Stimulated activated CD8-positive, alpha-beta memory T cell treated with anti-CD3 and anti-CD28 coated beads, Interleukin-2, amount 100 ng/mL, for 1 hour (primary cell): ENCODE measurements at places on chromosomes 7 and 10.

- no peak for DNase-seq
Observed at GRCh38 chr7:25624051-25624450, 395.8 kb upstream of the NPVF start.

- DNase-seq, result no peak
Observed at GRCh38 chr7:128833148-128833945, 3.1 kb downstream of the FLNC start.

GRCh38 chr10:85648279-85648754 is 718.3 kb downstream of the GRID1 start:
- no peak for DNase-seq

DNA sequence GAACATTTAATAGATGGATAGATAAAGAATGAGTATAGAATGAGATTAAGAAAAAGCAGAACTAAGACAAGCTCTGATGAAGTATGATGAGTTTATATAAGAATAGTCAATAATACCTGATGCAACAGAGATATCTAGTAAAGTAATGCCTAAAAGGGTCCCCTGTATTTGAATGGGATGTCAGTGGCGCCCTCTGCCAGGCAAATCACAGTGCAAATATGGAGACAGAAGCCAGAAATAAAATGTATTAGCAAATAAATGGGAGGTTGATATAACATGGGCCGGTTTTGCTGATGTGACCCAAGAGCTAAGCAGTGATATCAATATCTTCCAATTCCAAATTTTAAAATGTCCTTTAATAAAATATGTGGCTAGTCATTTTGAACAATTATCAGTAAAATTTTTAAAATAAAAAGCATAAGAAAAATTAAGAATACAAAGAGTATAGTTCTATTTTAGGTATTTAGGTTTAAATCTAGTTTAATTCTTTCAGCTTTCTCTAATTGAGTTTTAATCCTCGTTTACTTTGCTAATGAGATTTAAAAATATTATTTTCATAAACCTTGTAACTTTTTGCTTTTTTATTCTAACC is 62.6 kb downstream of the ADK start:
- no peak for DNase-seq

- DNase-seq, result no peak
Observed at GRCh38 chr7:98802088-98802780, 67.6 kb downstream of the TMEM130 start.

GRCh38 chr7:5418285-5418582 is 5.4 kb downstream of the TNRC18 start:
- DNase-seq, result no peak

DNA sequence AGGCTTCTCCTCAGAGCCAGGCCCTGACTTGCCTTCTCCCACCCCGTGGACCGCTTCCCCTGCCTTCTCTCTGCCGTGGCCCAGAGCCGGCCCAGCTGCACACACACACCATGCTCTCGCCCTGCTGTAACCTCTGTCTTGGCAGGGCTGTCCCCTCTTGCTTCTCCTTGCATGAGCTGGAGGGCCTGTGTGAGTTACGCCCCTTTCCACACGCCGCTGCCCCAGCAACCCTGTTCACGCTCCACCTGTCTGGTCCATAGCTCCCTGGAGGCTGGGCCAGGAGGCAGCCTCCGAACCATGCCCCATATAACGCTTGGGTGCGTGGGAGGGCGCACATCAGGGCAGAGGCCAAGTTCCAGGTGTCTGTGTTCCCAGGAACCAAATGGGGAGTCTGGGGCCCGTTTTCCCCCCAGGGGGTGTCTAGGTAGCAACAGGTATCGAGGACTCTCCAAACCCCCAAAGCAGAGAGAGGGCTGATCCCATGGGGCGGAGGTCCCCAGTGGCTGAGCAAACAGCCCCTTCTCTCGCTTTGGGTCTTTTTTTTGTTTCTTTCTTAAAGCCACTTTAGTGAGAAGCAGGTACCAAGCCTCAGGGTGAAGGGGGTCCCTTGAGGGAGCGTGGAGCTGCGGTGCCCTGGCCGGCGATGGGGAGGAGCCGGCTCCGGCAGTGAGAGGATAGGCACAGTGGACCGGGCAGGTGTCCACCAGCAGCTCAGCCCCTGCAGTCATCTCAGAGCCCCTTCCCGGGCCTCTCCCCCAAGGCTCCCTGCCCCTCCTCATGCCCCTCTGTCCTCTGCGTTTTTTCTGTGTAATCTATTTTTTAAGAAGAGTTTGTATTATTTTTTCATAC is 38.0 kb downstream of the LIMK1 start:
- no peak for DNase-seq

- DNase-seq, result no peak
Observed at GRCh38 chr10:22652988-22653481, 61.3 kb downstream of the PIP4K2A start.

- DNase-seq, result peak; percentile 39
Observed at GRCh38 chr10:101032637-101033224, 1.7 kb downstream of the SFXN3 start.

DNA sequence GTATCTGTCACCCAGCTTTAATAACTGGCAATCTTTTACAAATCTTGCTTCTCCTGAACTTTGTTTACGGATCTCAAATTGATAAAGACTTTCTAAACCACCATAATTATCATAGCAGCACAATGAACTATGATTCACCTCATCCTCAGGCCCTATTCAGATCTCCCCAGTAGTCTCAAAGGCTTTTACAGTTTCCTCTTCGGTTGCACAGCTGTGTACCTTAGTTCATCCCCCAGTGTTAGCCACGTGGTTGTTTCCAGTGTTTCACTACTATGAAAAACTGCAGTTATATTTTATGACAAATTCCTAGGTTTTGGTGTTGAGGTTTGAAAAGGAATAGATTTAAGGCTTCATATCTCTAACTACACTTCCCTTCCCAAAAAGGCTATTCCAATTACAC is 24.9 kb downstream of the PAXIP1 start:
- DNase-seq, result no peak

- DNase-seq, result no peak
Observed at GRCh38 chr7:95126053-95126709, 198.2 kb downstream of the PON1 start.

- DNase-seq, result no peak
Observed at GRCh38 chr10:7471720-7472367, 61.0 kb upstream of the SFMBT2 start.

DNA sequence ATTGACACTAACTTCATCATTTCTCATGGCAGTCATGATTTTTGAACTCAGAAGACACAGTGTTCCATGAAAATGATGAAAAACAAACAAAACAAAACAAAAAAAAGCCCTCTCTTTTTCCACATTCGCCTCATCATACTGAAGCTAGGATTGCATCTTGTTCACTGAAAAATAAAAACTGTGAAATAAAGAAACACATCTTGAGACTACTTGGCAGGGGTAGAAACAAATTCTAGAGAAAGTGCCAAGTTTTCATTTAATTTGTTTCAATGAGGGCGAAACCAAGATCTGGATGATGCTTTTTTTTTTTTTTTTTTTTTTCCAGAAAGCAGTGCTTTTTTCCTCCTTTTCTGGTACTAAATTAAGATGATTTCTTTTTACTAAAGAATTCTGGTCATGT is 350.4 kb upstream of the ETV1 start:
- no peak for DNase-seq

GRCh38 chr7:155979994-155980393 is 167.7 kb upstream of the SHH start:
- no peak for DNase-seq

- no peak for DNase-seq
Observed at GRCh38 chr10:45552476-45552875, 120.1 kb downstream of the ZFAND4 start.

DNA sequence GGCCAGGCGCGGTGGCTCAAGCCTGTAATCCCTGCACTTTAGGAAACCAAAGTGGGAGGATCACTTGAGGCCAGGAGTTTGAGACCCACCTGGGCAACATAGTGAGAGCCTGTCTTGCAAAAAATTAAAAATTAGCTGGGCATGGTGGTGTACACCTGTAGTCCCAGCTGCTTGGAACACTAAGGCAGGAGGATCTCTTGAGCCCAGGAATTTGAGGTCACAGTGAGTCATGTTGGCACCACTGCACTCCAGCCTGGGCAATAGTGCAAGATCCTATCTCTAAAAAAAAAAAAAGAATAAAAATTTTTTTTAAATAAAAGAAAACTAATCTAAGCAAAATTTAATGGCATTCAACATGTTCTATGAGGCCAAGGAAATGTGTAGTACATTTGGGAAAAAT is 44.9 kb upstream of the UBN2 start:
- DNase-seq, result no peak

DNA sequence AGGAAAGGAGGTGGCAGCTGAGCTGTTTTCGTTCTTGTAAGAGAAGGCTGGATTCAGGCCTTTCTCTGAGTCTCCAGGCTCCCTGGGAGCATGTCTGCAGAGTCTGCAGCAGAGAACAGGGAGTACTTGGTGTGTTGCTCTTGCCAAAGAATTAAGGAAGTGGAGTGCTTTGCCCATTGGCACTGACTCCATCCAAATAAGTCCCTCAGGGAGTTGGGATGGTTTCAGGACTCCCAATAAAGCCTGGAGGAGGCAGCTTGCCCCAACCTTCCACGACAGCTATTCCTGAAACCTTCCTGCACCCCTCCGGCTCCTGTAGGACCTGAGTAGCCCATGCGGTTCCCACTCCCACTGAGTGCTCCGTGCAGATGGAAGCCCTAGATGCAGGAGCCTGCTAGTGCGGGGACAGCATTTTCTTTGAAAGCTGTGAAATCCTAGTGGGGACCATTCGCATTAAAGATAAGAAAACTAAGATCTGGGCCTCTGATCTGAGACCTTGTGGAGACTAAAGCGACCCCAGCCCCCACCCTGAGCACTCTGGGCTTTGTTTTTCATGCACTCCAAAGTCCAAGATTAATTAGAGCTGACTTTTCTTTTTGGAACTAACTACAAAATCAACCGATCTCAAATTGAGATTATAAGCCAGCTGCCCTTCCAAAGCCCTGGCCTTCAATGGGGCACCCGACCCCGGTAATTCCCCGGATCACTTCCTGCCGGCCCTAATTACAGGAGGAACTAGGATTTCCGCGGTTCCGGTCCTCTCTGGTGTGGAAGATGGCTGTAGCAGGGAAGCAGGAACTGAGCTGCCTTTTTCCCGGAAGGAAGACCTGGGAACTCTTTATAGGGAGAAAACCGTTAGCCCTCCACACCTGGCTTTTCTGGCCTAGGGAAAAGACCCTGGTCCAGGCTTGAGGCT is 110.2 kb downstream of the COL13A1 start:
- DNase-seq, result no peak

GRCh38 chr10:116079355-116079754 is 193.7 kb downstream of the GFRA1 start:
- DNase-seq, result no peak

DNA sequence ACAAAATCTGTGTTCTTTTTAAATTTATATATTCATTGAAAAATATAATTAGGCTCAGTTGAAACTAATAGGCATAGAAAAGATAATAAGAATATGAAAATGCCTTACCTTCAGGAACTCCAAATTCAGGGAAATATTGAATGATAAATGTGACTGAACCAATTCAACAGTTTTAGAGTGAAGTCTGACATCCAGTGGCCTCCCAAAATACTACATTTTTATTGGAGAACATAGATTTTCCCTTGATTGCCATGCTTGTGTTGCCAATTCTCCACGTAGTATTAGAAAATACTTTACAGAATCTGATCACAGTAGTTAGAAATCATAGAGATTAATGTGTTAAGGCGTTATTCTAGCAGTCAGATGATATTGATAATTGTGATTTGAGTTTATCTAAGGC is 1246.7 kb downstream of the GATA3 start:
- DNase-seq, result no peak

GRCh38 chr10:63866075-63866746 is 345.0 kb downstream of the REEP3 start:
- peak; percentile 2 for DNase-seq

- no peak for DNase-seq
Observed at GRCh38 chr10:132939957-132940790, 2.2 kb downstream of the CFAP46 start.

- DNase-seq, result no peak
Observed at GRCh38 chr10:47372726-47373125, 11.4 kb downstream of the ZNF488 start.

GRCh38 chr7:95593343-95593742 is 3.0 kb downstream of the PDK4 start:
- no peak for DNase-seq

- no peak for DNase-seq
Observed at GRCh38 chr7:9250876-9251275, 817.5 kb downstream of the NXPH1 start.

- no peak for DNase-seq
Observed at GRCh38 chr7:65907501-65908198, 34.8 kb downstream of the VKORC1L1 start.

DNA sequence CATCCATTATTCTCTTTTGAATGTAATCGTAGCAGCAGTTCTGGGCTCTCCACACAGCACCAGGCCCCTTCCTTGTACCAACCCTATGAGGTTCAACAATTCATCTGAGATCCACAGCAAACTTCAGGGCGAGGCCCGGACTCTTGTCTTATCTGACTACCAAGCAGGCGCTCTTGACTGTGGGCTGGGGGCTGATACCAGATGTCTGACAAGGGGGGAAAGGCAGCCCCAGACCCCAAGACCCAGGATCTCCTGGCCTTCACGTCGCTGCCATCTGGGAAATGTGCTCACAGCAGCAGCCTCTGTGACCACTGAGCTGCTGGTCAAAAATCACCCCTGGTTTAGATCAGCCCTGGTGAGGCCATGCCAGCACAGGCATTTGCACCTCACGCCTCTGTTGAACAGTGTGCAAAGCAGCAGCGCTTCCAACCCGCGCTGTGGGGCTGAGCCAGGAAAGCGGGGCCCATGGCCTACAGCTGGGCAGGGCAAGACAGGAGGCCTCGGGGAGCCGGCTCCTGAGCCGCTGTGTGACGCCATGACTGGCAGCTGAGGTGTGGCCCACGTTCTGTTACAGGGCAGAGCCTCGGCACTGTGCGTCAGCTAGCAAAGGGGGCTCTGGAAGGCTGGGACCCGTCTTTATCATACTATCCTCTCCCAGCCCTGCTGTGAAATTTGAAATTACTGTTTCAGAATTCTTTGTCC is 143.9 kb downstream of the PAXIP1 start:
- no peak for DNase-seq

- DNase-seq, result no peak
Observed at GRCh38 chr7:134420424-134421125, 38.3 kb downstream of the AKR1B1 start.

DNA sequence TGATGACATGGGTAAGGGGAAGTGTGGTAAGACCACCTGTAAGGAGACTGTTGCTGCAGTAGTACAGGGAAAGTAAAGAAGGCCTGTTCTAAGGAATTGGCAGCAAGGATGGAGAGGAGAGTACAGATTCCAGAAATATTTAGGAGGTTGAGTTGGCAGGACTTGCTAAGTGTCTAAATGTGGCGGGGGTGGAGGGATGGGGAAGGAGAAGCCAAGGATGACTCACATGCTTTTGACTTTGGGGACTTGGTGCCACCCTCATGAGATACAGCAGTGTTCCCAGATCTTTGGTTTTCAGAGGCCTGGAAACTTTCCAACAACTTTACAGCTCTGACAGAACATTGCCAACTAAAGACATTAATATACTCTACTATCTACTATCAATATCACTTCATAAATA is 45.4 kb downstream of the CDK6 start:
- no peak for DNase-seq

GRCh38 chr10:43585981-43586729 is 11.7 kb upstream of the ZNF239 start:
- DNase-seq, result no peak

GRCh38 chr7:98664882-98665281 is 47.8 kb downstream of the NPTX2 start:
- DNase-seq, result no peak

GRCh38 chr10:44937196-44938005 is 22.2 kb upstream of the RASSF4 start:
- DNase-seq, result no peak
